ENCODE measurements at places on chromosomes 1 and 21. TPM values are rescaled to one million over a fixed set of nuclear protein-coding genes. Genes with fewer than 3 reads are reported as not detected.

NECTIN4 gene
- not detected for polyA plus RNA-seq

TARS2 gene
- polyA plus RNA-seq: 26.4 TPM

CEP104 gene
- 30.7 TPM for polyA plus RNA-seq

USH2A gene
- polyA plus RNA-seq: not detected

SPRR3 gene
- not detected for polyA plus RNA-seq

Measured in CD4-positive, alpha-beta memory T cell (primary cell).